ENCODE measurements at places on chromosomes 5 and 9.
A peak's percentile ranks its signal among the peaks of the same experiment; 100 is the strongest.

GRCh38 chr5:111172504-111172903 is 51.7 kb upstream of the CAMK4 start:
- peak; percentile 67 for DNase-seq

- no peak for DNase-seq
Measured at GRCh38 chr5:43573058-43573457, 16.2 kb upstream of the PAIP1 start.

GRCh38 chr9:120446671-120447070 is 133.3 kb downstream of the CDK5RAP2 start:
- no peak for DNase-seq

DNA sequence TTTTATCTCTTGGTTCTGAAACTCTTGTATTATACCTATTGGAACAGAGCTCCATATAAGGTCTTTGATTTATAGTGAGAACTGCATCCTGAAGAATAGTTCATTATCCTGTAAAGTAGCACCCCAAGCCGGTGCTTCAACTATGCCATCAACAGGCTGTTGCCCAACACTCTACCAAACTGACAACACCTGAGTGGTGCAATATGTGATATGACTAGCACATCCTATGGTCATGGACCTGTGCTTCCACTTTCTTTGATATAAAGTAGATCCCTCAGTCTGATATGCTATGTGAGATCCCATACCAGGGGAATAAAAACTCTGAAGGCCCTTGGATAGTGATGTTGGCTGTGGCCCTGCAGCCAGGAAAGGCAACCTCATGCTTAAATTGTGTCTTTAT is 15.8 kb downstream of the CSF2 start:
- DNase-seq, result no peak

GRCh38 chr5:9207817-9208418 is 338.0 kb downstream of the SEMA5A start:
- DNase-seq, result no peak

- no peak for DNase-seq
Measured at GRCh38 chr9:76984486-76984885, 35.0 kb upstream of the FOXB2 start.

DNA sequence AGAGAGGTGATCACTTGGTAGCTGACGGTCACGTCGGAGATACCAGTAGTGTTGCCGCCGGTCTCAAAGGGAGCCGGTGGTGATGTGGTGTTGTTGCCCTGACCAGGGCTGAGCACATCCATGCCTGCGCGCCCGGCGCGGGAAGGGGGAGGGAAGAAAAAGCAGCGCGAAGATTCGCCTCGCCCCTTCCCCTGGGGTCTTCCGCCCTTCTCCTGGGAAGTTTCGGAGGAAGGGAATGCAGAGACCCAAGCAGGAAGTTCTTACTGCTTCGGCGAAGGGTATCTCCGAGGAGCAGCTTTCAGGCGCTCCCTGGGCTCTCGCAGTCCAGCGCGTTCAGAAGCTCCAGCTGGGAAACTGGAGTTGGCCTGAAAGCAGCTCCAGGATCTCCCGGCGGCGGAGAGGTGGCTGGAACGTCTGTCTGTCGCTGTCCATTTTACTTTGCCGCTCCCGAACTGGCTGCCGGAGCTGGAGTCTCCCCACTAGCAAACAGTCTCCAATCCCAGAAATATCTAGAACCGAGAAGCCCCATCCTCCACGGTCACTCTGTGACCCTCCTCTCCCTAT is 565 bp downstream of the HTR1A start:
- peak; percentile 77 for DNase-seq

- DNase-seq, result peak; percentile 98
Measured at GRCh38 chr5:107808671-107809137, 138.0 kb upstream of the EFNA5 start.

GRCh38 chr9:90306158-90306557 is 336.5 kb downstream of the DIRAS2 start:
- DNase-seq, result no peak

GRCh38 chr5:172958331-172959046 is 735 bp upstream of the RPL26L1 start:
- DNase-seq, result peak; percentile 94

GRCh38 chr9:100111235-100111634 is 12.2 kb downstream of the INVS start:
- DNase-seq, result no peak

- DNase-seq, result no peak
Measured at GRCh38 chr5:78508186-78508765, 140.3 kb downstream of the LHFPL2 start.

DNA sequence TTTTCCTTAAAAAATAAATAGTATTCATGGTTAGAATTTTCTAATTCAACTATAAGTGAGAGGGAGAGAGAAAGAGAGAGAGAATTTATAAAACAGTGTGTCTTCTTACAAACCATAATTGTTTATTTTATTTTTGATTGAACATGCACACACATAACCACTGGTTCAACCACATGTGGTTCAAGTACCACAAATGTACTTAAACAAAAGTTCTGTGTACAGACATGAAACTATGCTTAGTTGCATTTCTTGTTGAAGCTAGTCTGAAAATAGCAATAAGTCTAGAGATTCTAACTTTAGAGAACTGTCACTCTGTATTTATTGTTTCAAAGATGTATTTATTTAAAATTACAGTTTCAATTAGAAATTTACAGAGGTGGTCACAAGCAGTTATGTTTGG is 130.6 kb upstream of the PDE4D start:
- DNase-seq, result no peak

- DNase-seq, result no peak
Measured at GRCh38 chr9:128781187-128782070, 5.6 kb upstream of the TBC1D13 start.

DNA sequence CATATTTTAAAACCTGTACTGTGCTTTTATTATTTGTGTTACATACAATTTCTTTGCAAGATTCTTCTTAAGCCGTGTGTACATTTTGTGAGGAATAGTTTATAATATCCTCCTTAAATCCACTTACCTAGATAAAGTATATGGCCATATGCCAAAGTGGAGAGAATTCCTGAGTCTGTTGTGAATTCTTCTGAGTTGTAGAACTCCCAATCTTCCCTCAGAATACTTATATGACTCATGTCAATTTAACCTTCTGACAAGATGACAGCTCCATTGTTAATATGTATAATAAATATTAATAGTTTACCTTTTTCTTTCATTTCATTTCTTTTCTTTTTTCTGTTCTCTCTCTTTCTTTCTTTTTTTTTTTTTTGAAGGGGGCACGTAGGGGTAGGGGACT is 6.0 kb upstream of the RICTOR start:
- DNase-seq, result no peak

DNA sequence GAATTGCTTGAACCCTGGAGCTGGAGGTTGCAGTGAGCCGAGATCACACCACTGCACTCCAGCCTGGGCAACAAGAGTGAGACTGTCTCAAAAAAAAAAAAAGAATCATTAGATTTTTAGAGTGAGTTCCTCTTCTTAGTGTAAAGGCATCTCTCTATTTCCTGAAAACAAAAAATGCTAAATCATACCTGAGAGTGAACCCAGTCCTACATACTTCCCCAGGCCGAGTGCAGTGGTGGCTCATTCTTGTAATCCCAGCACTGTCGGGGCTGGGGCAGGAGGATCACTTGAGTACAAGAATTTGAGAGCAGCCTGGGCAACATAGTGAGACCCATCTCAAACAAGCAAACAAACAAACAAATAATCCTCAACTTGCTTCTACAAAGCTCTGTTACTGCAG is 38.2 kb upstream of the LPAR1 start:
- DNase-seq, result no peak

- no peak for DNase-seq
Measured at GRCh38 chr9:116859763-116860162, 172.7 kb downstream of the TRIM32 start.

DNA sequence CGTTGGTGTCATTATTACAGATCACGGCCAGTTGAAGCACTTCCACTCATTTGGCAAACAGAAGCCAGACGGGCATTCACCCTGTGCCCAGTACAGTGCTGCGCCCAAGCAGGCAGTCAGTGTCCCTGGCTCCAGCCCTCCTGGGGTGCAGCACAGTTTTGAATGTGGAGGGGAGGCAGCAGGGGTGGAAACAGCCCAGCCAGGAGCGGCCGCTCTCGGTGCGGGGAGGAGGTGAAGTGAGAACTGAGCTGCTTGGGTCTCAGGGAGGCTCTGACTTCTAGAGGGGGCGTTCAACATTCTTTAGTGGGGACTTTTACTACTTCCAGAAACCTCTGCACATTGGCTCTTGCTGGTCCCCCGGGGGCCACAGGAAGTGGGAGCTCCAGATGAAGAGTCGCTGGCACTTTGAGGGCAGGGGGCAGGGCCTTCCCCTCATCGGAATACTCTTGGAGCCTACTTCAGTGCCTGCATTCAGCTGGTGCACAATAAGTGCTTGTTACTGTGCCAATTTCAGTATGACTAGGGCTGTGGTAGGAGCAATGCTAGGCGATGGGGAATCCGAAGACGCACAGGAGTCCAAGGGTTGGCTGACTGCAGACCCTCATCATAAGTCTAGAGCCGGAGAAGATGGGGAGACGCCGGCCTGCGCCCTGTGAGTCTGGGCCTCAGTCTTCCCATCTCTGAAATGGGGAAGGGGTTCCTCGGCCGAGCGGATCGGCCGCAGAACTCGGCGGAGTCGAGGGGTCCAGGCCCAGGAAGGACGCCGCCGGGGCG is 492 bp upstream of the NEK6 start:
- DNase-seq, result peak; percentile 66

DNA sequence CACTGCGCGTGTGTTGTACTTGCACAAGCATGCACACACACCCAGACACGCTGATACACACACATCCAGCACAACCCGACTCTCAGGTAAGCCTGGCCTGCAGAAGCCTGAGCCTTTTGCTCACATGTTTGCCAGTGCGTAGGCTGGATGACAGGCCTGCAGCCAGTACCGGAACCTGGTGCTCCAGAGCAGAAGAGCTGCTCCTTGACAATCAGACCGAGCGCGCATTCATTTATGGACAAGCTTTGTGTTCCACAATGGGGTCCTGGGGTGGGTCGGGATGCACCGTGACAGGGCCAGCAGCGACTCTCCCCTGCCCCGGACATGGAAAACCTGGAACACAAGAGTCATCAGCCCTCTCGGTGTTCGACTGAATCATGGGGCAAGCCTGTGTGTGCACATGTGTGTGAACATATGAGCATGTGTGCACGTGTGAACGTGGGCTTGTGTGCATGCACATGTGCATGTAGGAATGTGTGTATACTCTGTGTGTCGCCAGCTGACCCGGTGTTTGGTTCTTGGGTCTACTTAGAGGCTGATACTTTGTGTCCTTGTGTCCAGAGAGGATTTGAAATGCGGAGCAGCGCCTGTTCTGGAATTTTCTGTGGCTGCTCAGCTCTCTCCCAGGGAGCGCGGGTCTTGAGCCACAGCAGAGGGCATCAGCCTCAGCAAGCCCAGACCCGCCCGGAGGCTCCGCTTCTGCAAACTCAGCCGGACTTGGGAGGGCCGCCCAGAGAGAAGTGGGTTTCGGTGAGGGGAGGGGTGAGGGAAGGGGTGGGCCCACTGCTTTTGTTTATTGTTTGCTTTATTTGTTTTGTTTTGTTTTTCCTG is 32.2 kb downstream of the IRX4 start:
- peak; percentile 68 for DNase-seq

- no peak for DNase-seq
Measured at GRCh38 chr5:143041461-143041860, 271.3 kb downstream of the ARHGAP26 start.

- no peak for DNase-seq
Measured at GRCh38 chr5:126998895-126999570, 31.3 kb downstream of the MARCHF3 start.

Data from endodermal cell (in vitro differentiated cells).